Caki2 (cell line): ENCODE measurements at places on chromosomes 2 and 18.

GRCh38 chr2:156670104-156670503 is 233.9 kb downstream of the GPD2 start:
- DNase-seq: no peak

DNA sequence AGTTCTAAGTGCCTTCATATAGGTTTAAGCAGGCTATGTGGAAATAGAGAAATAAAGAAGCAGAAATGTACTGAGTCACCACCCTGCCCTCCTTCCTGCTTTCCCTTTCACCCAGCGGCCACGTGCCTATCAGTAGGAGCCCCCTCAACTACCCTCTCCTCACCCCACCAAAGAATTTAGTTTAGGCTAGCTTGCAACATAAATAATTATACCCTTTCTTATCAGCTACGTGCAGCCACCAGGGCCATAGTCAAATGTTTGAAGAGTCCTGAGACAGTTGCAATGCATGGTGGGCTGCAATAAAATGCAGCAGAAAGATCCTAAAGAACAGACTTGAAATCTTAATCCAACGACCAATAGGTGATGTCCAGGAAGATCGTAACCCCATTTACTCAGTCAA is 101.2 kb downstream of the RTP5 start:
- no peak for DNase-seq

GRCh38 chr2:127043367-127044164 is 63.4 kb downstream of the BIN1 start:
- no peak for DNase-seq

DNA sequence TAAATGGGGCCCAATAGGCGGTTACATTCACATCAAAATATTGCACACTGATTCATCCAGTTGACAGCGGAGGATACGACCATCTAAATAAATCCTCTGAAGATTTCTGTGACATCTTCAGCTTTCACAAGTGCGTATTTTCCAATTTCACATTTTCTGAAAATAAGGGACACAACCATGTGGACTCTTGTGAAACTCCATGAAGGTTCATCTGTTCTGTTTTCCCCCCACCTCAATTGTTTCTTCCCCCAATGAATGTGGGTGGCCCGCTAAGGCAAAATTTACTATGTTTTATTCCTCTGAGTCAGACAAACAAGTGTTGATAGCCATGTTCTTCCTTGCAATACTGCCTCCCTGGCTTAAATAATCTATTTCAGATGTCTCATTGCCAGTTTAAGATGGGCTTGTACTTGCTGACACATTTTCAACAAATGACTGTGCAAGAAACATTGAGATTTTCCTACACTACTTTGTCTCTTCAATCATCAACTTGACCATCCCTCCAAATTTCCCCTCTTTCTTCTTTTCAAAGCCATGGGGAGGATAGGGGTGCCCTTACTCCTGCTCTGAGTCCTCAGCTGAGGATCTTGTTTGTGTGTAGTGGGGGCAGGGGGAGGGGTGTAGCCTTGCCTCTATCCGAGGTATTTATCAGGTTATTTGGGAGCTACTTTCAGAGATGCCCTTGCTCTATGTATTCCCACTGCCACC is 78.2 kb downstream of the BCL11A start:
- no peak for DNase-seq

DNA sequence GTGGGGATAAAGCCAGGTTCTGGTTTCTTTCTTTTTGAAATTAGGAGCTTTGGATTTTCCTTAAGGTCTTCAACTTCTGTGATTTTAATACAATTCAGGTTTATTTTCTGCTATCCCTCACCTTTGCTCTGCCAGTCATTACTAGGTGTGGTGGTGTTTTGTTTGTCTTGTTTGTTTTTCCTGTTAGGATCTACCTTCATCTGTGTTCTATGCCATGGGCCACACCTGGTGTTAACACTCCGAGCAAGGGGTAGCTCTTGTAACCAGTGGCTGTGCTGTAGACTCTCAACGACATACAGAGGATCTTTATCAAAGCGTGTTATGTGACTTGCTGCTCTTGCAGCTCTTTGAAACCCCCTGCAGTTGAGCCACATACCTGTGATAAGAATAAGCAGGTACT is 38.6 kb downstream of the MGAT5 start:
- DNase-seq: no peak

GRCh38 chr2:10514273-10514672 is 66.1 kb upstream of the ODC1 start:
- no peak for DNase-seq
